Right forelimb (tissue), 1 donor: ENCODE measurements at places on chromosomes 16 and 17.

GRCh38 chr16:89316701-89317100 is 99.2 kb downstream of the ZNF778 start:
- DNase-seq = no peak

DNA sequence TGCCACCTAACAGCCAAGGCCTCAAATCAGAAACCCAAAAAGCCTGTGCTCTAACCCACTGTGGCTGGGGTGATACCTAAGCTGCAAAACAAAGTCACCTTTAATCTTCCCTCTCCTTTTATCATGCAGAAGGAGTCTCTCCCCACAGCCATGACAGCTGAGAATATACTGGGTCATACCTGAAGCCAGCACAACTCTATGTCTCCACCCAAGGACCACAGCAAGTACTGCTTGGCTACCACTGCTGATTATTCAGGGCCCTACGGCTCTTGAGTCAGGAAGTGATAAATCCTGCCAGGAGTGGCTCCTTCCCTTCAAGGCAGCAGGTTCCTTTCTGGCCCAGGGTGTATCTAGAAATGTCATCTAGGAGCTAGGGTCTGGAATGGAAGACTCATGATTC is 151.5 kb upstream of the TOM1L1 start:
- DNase-seq = no peak

DNA sequence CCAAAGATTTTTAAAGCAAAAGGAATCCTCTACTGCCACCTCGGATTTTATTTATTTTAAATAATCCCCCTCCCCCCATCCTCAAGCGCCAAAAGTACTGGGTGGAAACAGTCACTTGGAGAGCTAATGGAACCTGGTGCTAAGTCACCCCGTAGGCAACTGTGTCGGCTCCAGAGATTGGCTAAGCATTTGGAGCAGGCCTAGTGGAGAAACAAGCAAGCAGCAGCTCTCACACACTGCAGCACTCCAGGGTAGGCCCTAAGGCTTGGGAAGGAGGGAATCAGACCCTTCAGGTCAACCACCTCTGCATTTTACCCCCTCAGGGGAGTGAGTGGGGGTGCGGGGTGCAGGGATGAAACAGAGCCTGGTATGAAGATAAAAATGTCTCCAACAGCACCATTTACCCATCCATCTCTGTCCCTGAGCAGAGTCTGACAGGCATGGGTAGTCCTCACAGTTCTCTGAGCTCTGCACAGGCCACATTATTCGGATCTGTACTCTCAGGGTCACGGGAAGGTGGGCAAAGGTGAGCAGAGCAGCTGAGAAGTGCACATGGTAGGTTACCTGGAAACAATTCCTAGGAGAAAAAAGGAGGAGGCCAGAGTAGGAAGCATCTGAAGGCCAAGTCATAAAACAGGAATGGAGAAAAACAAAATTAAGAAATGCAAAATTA is 27.2 kb upstream of the STAC2 start:
- no peak for DNase-seq

- DNase-seq = no peak
These were observed 57.4 kb downstream of the SOCS3 start for GRCh38 chr17:78302478-78302877.
